ENCODE measurements at places on chromosomes 12 and 14.

GRCh38 chr12:71456990-71457389 is 17.4 kb downstream of the LGR5 start:
- no peak for DNase-seq

GRCh38 chr12:132471011-132471857 is 18.7 kb upstream of the FBRSL1 start:
- DNase-seq: no peak

DNA sequence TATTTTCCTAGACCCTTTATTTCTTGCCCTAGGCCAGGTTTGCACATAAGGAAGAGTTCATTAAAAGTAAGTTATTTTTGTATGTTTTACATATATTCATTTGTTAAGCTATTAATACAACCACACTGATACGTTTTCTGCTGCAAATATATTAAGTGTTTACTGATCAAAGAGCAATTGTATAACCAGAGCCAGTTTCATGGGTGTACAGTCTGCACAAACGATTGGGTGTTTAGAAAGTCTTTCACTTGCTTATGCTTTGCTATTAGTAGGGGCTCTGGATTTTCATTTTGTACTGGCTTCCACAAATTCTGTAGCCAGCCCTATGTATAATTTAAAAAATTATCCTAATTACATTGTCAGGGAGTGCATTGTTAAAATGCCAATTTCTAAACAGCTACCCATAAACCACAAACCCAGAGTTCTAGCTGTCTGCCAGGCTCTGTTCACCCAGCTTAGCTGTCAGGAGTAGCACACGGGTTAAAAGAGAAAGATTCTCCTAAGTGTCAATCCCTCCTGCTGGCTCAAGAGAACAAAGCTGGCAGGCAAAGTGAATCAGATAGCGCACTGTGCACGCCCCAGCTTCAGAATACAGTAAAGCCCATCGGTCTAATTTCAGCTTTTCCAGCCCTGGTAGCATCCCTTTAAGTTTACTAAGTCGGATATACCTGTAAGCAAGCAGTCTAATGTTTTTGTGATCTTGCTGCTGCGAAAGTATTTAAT is 151.0 kb upstream of the LMO3 start:
- DNase-seq: no peak

DNA sequence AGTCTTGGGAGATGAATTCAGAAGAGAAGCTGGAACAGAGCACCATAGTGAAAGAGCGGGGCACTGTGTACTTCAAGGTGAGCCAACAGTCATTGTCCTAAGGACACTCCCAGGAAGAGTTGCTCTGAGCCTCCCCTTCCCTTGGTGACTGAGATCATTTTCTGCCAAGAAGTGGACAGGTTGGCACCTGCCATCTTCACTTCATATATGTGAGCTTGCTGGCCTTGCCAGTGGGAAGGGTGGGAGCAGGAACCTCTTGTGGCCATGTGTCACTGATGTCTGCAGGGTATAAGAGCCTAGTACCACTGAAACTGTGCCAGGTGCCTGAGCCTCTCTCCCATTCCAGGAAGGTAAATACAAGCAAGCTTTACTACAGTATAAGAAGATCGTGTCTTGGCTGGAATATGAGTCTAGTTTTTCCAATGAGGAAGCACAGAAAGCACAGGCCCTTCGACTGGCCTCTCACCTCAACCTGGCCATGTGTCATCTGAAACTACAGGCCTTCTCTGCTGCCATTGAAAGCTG is 5.3 kb downstream of the FKBP4 start:
- DNase-seq: no peak

GRCh38 chr14:96409701-96410100 is 17.8 kb downstream of the AK7 start:
- no peak for DNase-seq

DNA sequence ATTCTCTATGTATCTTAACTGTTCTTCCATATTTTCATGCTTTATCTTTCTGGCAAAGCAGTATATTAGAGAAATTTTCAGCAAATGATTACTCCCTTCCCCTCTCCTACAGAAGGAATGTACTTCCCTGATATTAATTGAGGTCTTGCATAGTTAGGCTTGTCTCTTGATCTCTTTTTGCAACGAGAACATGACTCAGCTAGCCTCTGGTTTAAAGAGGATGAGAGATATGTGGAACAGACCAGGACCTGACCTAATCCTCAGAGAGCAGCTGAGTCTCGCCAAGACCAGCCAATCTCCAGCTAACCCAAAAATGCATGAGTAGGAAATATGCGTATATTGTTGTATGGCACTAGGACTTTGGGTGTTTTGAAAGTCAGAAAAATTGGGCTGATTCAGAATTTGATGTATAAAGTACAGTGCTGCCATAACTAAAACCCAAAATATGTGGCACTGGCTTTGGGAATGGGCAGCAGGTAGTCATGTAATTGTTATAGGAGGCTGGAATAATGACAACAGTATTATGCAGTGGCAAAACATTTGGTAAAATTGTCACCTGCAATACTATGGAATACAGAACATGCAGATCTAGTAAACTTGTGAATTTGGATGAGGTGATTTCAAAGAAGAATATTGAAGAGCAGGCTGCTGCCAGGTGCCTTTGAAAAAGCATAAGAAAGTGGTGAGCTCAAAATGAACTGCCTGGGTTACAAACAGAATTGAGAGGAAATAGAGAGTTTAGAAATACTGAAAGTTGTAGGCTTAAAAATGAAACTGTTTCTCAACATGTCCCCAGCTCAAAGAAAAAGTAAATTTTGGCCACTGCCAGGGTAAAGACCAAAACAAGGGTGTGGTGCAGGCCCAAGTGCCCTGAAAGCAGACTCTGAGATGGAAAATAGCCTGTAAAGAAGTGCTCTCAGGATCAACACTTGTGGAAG is 9.3 kb upstream of the USP15 start:
- DNase-seq: no peak

- no peak for DNase-seq
These were observed 479.7 kb downstream of the AACS start for GRCh38 chr12:125544960-125545359.

DNA sequence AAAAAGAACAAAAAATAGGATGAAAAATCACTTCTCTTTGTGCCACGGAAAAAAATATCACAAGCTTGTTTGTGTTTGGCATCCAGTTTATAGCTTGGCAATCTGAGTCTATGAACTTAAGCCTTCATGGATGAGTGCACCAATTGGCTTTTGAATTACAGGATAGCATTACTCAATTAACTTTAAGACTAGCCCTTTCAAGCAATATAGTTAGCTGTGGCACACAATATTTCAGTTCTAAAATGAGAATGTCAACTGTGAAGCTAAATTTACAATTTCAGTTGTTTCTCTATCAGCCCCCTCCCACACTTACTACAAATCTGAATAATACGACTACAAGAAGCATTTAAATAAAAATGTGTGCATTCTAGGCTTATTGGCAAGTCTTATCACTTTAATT is 8.3 kb downstream of the RERG start:
- no peak for DNase-seq

All from stimulated activated CD8-positive, alpha-beta memory T cell treated with anti-CD3 and anti-CD28 coated beads, Interleukin-7, amount 100 ng/mL, for 1 hour (primary cell).